ENCODE measurements at places on chromosomes 2 and 18.
A peak's percentile ranks its signal among the peaks of the same experiment; 100 is the strongest.

- DNase-seq, result no peak
Observed at GRCh38 chr18:34370704-34371395, 146.1 kb upstream of the NOL4 start.

- DNase-seq, result no peak
Observed at GRCh38 chr2:57204364-57204763, 842.2 kb upstream of the VRK2 start.

- DNase-seq, result no peak
Observed at GRCh38 chr2:48189552-48190228, 283.4 kb upstream of the FBXO11 start.

- DNase-seq, result no peak
Observed at GRCh38 chr2:172089633-172090032, 4.3 kb downstream of the DLX1 start.

GRCh38 chr18:58473071-58473470, 155.8 kb downstream of the ALPK2 start:
- no peak for DNase-seq

DNA sequence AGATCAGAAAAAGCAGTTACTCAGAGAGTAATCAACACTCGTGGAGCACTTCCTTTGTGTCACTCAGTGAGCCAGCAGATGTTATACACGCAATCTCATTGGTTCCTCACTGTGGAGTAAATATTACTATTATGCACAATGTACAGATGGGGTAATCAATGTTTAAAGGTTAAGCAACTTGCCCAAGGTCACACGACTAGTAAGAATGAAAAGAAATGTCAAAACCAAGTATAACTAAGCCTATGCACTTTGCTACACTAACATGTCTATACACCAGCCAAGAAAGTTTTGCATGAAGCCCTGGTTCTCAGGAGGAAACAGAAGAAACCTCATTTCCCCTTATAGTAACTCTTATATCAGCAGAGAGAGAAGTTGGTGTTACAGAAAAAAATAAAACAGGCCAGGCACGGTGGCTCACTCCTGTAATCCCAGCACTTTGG, 5.4 kb downstream of the METTL21A start:
- no peak for DNase-seq

DNA sequence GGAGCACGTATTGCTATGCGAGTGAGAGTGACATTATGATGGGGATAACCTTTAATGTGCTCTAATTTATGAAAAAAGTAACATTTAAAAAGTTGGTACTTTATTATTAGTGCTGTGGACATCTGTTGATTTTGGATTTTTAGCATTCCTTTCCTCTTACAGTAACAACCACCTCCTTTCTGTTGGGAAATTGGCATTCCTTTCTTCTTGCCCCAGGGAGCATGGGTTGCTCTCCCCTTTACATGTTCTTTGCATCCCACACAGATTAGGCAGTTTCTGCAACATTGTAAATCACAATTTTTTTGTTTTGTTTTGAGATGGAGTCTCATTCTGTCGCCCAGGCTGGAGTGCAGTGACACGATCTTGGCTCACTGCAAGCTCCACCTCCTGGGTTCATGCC, 300.2 kb downstream of the LPIN1 start:
- no peak for DNase-seq

DNA sequence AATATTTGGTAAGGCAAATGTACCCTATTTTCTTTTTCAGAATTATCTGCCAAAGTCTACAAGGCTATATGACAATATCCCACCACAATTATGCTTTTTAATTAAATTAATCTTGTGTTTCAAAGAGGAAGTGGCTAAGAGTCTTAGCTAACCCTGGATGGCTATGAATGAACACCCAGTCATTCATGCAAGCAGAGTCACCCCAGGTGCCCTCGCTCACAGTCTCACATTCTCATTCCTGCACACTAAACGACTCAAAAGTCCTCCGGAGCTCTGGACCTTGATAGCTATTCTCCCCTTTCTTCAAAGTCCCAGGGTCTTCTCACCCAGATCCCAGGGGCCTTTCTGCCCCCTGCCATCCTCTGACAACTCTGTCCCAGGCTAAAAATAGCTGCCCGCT, 42.1 kb upstream of the MRPL19 start:
- no peak for DNase-seq

- no peak for DNase-seq
Observed at GRCh38 chr2:214577769-214578168, 166.9 kb downstream of the VWC2L start.

- DNase-seq, result no peak
Observed at GRCh38 chr2:191155608-191156071, 4.8 kb upstream of the STAT4 start.

DNA sequence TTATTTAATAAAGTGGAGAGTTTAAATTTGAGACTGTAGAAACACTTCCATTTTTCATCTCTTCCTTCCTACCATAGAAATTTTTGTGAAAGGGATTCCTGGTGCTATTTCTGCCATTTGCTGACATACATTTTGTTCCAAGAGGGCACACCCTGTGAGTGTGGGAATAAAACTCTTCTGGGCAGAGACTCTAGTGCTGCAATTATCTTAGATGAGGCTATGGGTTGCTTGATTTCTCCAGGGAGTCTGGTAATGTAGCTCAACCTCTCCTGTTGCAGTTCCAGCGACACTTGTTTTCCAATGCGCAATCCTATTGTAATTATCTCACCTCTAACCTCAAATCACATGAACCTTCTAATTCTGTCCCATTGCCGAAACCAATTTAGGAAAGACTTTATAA, 60.1 kb upstream of the ZSWIM2 start:
- no peak for DNase-seq

DNA sequence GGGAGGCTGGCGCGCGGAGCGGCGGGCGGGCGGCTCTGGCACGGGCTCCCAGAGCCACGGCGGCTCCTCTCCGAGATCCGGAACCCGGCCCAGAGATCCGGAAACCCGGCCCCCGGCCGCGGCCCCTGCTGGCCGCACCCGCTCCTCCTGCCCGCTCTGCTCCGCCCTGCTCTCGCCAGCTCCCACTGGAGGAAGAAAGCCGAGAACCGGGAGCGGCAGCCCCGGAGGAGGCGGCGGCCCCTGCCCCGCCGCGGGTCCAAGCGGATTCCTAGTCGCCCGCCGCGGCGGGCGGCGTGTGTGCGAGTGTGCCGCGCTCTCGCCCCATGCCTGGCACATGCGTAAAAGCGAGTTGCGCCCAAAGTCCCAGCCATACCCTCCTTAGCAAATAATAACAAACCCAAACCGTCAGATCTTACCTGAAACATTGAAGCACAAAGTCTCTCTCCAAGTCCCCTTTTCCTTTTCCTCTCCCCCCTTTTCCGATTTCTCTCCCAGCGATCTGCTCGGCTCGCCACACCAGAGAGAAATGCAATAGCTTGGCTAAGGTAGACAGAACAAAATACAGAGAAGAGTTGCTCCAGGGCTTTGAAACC, 108.7 kb upstream of the KCTD1 start:
- DNase-seq, result peak; percentile 79

GRCh38 chr2:212465456-212465855, 73.1 kb downstream of the ERBB4 start:
- DNase-seq, result no peak

- no peak for DNase-seq
Observed at GRCh38 chr2:5562426-5562825, 129.8 kb upstream of the SOX11 start.

DNA sequence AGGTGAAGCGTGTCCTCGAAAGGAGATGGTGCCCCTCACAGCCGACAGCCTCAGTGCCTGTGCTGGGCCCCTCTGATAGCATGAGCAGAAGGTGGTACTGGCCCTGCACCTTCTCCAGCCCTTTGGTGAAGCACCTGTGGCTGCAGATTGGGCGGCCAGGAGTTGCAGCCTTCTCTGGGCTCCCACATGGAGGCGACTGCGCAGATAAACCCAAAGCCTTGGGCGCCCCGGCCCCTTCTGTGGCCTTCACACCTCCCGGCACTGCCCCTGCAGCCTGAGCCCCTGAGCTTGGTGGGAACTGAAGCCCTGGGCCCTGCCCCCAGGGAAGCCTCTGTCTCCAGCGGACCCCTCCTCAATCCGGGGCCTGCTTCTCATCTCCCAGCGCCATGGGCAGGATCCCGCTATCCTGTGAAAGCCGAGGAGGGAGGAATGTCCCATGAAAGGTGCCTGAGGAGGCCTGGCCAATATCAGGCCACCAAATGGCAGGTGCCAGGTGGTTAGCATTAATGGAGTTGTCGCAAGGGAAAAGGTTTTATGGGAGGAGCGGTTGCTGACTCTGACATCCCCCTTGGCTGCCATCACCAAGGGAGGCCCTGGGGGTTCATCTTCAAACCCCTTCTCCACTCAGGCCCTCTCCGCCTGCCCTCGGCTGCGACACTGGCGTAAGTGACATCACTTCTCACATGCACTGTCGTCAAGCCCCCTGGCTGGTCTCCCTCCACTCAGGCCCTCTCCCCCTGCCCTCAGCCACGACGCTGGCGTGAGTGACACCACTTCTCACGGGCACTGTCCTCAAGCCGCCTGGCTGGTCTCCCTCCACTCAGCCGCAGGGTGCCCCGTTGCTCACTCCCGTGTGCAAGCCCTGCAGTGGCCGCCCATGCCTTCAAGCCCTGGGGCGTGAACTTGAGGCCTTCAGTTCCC, 62.4 kb downstream of the DDX1 start:
- no peak for DNase-seq

DNA sequence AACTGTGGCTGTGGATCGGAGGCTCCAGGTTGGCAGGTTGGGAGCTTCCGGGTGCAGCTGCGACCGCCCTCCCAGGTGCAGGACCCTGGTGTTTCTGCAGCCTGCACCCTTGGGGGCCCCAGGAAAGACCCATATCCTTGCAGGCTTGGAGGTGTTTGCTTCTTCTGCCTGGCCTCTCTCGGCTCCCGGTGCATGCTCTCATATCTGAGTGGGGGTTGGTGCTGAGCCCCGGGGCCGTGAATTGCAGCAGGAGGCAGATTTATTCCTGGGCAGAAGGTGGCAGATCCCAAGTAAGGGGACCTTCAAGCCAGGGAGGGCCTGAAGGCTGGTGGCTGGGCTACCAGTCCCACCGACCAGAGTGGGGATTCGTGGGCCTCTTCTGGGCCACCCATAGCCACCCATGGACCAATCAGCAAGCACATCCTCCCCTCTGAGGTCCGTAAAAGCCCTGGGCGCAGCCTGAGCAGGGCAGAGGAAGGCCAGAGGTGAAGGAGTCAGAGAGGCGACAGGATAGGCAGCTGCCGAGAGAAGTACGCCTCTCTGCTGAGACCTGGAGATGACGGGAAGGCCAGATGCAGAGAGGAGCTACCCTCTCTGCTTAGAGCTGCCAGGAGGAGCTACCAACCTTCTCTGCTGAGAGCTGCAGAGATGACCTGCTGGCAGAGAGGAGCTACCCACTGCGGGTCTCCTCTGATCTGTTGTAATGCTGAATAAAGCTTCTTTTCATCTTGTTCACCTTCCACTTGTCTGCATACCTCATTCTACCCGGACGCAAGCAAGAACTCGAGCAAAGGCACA, 1279.0 kb upstream of the LRRTM1 start:
- no peak for DNase-seq

DNA sequence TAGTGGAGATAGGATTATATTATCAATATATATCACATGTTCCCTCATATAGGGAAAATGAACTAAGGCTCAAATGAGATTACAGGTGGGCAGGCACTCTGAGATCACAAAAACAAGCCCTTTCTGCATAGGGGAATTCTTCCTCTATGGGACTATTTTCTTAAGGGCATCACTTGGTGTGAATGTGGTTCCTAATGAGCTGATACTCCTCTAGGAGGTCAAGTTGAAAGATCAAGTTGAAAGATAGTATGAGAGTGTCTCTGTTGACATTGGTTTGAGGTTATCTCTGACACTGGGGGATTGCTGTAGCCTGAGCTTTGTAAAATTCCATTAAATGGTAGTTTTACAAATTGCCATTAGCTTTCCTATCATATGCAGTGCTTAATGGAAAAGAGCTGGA, 270.4 kb downstream of the PRKCE start:
- no peak for DNase-seq

- DNase-seq, result no peak
Observed at GRCh38 chr2:49843314-49843713, 689.0 kb upstream of the FSHR start.

DNA sequence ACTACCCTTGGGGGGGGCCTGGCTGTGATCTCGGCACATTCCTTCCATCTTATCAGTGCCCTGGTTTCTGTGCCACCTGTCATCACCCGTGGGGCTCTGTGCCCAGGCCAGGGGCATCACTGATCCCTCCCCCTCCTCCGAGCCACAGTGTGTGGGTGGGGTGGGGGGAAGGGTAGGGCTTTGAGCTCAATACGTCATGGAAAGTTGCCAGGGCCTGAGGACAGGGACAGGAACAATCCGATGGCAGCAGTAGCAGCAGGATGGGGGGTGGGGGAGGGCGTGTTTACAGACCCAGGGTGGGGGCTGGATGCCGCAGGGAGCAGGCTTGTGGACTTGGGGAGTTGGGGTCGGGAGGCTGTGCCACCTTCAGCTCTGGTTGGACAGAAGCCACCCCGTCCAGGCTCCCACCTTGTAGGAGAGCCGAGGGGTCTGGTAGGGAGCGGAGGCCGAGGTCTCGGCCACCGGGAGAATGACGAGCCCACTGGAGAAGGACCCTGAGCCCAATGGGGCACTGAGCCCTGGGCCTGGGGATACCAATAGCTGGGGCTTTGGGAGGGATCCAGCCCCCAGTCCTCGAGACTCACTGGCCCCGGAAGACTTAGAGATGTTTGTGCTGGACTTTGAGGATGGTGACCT, 3.5 kb downstream of the SLC4A3 start:
- no peak for DNase-seq

DNA sequence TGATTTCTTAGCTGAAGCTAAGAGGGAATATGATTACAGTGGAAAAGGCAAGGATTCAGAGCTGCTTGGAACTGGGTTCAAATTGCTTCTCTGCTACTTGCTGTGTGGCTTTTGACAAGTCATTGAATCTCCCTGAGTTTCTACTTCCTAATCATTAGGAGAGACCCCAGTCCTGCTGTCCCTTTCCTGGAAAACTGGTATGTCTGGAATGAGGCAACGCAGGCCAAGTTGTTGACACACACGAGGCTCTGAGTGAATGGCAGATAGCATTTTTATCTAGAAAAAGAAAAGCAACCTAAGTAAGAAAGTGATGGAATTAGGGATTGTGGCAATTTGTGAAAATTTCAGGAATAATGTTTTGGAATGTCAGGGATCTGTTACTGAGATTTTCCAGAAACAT, 123.6 kb downstream of the LPIN1 start:
- no peak for DNase-seq

DNA sequence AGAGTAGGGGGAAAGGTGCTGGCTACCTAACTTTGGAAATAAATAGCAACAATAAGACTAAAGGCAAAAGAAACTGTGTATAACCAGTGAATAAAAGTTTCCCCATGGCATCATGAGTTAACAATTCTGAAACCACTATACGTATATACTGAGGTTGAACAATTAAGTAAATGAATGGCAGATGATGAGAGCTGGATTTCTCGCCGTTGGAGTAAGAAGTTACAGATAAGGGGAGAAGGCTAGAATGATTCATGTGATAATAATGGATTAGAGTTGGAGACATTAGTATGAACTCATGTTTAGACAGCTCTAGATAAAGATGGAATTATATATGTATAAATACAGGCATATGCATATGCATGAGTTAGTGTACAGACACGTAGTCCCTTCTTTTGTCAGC, 152.7 kb downstream of the UBR3 start:
- no peak for DNase-seq

DNA sequence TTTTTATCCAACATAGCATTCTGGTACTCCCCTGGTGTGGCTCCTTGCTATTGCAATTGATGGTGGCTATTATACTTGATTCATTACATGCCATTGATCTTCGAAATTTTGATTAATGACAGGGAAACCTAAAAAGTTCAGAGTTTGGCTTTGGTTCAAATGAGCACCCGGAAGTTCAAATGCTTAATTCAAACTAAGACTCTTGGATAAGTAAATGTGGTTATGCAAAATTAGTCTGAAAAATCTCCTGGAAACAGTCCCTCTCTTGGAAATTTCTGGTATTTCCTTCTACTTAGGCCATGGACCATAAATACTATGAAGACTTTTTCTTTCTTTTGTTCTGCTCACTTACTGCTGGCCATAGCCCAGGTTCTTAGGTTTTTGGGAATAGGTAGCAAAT, 65.3 kb upstream of the SMIM21 start:
- no peak for DNase-seq
